ENCODE measurements at places on chromosomes 1 and 21. TPM values are rescaled to one million over a fixed set of nuclear protein-coding genes. Genes with fewer than 3 reads are reported as not detected.
A peak's percentile ranks its signal among the peaks of the same experiment; 100 is the strongest.

DNA sequence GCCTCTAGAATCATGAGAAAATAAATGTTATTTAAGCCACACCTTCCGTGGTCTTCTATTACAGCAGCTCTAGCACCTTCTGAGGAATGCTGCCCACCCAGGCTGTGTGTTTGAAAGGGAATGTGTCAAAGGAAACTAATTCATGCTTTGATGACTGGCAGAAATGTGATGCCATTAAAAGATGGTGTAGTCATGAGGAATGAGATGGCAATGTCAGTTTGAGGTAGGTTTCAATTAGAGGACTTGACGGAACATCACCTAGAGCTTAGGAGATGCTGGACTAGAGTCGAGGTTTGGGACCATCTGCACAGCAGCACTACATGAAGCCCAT, 10.6 kb downstream of the PDZK1 start:
- DNase-seq: no peak

DNA sequence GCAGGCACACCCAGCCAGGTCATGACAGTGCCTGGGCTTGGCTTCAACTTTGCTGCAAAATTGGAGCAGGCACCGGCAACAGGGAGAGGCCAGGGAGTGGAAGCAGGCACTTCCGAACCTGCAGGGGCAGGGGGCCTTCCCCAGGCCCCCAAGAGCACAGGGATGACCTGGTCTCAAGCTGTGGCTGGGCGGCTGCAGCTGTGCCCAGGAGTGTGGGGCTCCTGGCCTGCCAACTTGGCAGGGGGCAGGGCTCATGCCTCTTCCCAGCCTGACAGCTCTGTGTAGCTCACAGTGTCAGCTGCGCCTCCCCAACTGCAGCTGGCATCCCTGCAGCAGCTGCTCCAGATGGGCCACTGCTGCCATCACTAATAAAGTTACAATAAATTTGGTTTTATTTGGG, 51.5 kb upstream of the SCYL3 start:
- no peak for DNase-seq

DNA sequence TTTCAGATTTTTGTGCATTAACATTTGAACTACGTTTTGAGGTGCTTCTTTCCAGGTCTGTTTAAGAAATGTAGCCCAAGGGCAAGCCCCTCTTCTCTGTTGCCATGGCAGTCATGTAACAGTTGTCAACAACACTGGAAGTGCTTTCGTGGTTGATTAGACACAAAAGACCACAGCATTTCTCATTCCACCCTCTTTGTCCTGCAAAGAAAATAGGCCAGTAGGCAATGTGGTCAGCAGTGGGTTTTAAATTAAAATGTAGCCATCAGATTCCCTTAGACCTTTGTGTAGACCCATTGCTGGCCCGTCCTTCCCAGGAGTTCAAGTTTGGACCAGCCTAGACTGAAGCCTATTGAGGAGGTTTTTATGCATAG, 35.4 kb downstream of the VANGL1 start:
- no peak for DNase-seq

DNA sequence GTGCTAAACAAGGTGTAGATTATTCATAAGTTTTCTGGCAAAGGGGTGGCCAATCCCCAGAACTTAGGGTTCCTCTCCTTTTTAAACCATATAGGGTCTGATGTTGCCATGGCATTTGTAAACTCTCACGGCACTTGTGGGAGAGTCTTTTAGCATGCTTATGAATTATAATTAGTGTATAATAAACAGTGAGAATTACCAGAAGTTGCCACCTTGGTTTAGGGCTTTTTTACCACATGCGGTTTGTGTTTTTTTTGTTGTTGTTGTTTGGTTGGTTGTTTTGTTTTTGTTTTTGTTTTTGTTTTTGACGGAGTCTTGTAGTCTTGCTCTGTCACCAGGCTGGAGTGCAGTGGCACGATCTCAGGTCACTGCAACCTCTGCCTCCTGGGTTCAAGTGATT, 8.9 kb upstream of the LAX1 start:
- DNase-seq: no peak

GRCh38 chr1:236515443-236515958, 8.3 kb upstream of the LGALS8 start:
- DNase-seq: no peak

- no peak for DNase-seq
Observed at GRCh38 chr1:159421821-159422220, 10.2 kb upstream of the OR10J4 start.

DNA sequence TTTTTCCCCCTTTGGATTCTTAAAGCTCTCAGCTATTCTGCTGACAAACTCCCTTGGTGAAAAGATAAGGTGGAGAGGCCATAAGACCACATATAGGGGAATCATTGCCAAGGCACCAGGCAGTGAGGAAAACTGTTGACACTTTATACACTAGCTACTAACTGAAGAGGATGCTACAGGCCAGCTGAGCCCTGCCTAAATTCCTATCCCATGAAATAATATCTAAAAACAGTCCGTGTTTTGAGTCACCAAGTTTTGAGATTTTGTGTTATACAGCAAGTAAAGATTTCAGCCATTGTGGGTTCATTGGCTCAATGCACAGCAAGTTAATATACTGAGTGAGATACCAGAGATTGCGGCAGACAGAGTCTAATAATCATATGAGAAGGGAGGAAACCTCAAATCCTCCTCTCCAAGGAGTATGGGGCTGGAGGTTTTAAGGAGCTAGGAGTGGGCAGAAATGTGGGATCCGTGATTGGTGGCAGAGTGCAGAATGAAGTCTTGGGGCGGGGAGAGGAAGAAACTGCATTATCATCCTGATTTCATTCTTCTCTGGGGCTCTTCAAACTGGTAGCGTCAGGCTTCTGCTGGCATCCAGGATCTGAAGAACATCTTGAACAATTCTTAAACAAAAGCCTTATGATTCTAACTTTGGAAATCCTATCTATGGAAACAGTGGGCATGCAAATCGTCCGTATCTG, 9.2 kb downstream of the CLDN8 start:
- no peak for DNase-seq

GRCh38 chr1:53315456-53316423, 12.1 kb downstream of the LRP8 start:
- peak; percentile 41 for DNase-seq

DNA sequence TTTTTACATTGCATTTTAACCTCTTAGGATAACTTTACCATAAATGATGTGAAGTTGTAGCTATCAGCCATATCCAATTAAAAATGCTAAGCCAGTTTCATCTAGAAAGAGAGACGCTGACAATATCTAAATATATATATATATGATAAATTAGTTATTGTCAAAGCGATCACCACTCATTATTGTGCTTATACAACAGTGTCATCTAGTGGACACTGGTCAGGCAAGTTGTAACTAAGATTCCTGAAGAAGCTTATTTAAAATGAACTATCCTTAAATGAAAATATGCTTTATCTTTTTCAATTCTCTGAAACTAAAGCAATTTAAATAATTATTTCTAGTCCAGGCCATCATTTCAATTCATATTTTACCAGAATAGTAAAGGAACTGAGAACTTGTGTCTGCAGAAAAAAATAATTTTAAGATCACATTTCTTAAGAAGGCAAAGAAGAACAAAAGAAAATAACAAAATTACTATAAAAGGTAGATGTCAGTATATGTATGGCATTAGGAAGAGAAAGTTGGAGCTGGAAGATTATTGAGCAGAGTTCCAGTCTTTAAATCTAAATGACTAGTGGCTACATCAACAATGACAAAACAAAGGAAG, 193.3 kb upstream of the SNX7 start:
- no peak for DNase-seq

GRCh38 chr21:17964716-17965115, 145.6 kb upstream of the C21orf91 start:
- no peak for DNase-seq

GRCh38 chr1:162165528-162165927, 96.0 kb downstream of the NOS1AP start:
- DNase-seq: no peak

DNA sequence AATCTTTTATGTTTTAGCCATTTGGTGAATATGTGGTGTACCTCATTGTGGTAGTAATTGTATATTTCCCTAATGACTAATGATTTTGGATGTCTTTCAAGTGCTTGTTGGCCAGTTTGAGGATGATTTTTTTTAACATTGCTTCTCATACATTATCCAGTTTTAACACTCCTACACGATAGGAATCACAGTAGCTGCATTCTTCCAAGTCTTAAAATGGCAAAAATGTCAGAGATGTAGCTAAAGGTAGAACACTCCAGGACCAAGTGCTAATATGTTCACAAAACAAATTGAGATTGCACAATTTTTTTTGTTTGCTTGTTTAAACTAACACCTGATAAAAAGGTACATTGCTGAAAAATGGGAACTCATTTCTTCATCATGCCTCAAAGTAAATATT, 11.7 kb downstream of the USP25 start:
- no peak for DNase-seq

The RNU1-1 gene
- 6,803 TPM for total RNA-seq

The PKLR gene
- total RNA-seq: not detected

DNA sequence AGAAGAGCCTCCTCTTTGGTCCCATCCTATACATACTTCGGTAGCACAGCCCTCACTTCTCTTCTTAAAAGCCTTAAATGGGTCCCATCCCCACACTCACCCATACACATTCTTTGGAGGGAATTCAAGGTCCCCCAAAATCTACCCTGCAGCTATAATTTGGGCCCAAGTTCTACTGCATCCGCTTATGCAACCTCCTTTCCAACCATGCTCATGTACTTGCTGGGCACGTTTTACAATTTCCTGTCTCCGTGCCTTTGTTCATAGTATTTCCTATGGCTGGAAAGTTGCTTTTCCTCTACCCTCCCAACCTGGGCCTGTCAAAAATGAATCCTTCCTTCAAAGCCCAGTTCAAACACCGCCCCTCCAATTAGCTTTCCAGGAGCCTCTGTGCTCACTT, 99.7 kb downstream of the SLC45A1 start:
- no peak for DNase-seq

- DNase-seq: no peak
Observed at GRCh38 chr1:40712997-40713396, 21.5 kb downstream of the NFYC start.

The FOXD3 gene
- not detected for total RNA-seq

GRCh38 chr1:33018112-33018511, 18.6 kb downstream of the AK2 start:
- no peak for DNase-seq

GRCh38 chr1:160070243-160071163, 543 bp upstream of the KCNJ10 start:
- DNase-seq: peak; percentile 87

DNA sequence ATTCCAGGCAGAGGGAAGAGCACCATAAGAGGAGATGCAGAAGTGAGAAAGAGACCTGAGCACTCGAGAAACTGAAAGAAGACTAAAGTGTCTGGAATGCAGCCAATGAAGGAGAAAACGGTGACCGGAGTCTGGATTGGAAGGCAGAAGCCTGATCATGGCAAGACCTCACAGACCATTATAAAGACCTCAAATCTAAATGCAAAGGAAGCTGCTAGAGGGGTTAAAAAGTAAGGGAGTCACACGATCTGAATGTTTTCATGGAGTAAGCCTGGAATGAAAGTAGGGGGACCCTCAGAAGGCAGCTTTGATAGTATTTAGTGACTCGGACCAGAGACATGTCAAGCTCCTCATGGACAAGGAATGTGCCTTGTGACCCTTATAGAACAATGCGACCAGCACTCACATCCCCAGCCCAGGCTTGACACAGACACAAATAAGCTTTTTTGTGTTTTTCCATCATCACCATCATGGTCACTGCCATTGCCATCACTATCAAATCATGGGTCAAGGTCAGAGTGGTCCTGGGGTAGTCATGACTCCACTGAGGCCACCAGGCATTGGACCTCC, 183.6 kb downstream of the SEC16B start:
- no peak for DNase-seq
